ENCODE measurements at places on chromosomes 4 and X.

- DNase-seq = peak; percentile 16
These were observed 53.3 kb upstream of the LAS1L start for GRCh38 chrX:65587616-65588526.

GRCh38 chrX:16039834-16040233 is 83.5 kb upstream of the GRPR start:
- DNase-seq = no peak

GRCh38 chr4:57231781-57232180 is 121.6 kb upstream of the IGFBP7 start:
- DNase-seq = no peak

GRCh38 chrX:50579955-50580354 is 109.3 kb upstream of the DGKK start:
- peak; percentile 11 for DNase-seq

- DNase-seq = no peak
These were observed 319.6 kb downstream of the PPP3CA start for GRCh38 chr4:101027721-101028120.

GRCh38 chr4:173119818-173120217 is 48.8 kb upstream of the GALNT7 start:
- DNase-seq = no peak

GRCh38 chr4:88062843-88063242 is 55.4 kb downstream of the PKD2 start:
- no peak for DNase-seq

GRCh38 chr4:172842779-172843178 is 325.8 kb upstream of the GALNT7 start:
- DNase-seq = no peak

DNA sequence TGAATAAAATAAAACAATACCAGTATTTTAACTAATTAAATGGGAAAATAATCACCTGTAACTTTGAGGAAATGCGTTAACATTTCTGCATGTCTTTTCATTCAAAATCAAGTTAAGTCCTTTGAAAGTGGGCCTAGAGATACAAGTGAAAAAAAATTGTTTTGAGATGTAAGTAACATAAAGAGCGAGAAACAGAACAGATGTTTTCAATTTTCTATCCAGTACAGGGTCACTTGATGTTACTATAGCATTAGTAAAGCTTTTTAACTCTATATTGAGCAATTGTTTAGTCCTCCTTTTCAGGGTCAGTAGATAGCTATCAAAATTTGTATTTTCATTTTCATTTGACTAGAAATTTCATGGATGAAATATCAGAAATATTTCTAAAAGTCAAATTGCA is 761.4 kb downstream of the CCSER1 start:
- DNase-seq = no peak

- DNase-seq = no peak
These were observed 68.6 kb upstream of the QRFPR start for GRCh38 chr4:121449416-121449815.

GRCh38 chr4:180994722-180995121 is 1248.5 kb upstream of the TENM3 start:
- no peak for DNase-seq

DNA sequence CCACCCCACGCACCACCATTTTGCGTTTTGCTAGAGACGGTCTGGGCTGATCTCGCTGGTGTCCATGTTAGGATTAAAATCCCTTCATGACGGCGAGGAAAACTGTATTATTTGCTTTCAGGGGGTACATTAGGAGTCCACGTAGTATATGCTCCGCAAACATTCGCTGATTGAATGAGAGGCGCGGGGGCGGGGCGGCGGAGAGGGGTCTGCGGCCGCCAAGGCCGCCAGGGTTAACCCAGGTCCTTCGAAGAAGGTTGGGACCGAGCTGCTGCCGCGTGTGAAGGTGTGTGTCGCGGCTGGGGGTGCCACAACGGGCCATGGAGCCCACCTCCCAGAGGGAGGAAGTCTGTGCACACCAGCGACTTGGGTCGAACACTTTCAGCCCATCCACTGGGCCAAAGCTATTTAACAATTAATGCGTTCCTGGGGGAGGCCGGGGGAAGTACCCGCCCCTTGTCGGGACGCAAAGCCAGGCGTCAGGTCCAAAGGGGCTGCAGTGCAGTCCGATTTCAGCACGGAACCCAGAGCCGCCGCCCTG is 6.4 kb upstream of the PITX2 start:
- DNase-seq = no peak

GRCh38 chr4:75107755-75108612 is 175.1 kb downstream of the PARM1 start:
- no peak for DNase-seq

GRCh38 chr4:930028-930551 is 2.0 kb downstream of the GAK start:
- DNase-seq = no peak

- no peak for DNase-seq
These were observed 32.0 kb upstream of the FHL1 start for GRCh38 chrX:136115126-136115903.

- no peak for DNase-seq
These were observed 2365.5 kb downstream of the PCDH7 start for GRCh38 chr4:33085709-33086108.

- no peak for DNase-seq
These were observed 105.5 kb upstream of the OTUD4 start for GRCh38 chr4:145285928-145286327.

- DNase-seq = no peak
These were observed 100.1 kb downstream of the PPARGC1A start for GRCh38 chr4:23789762-23790161.

GRCh38 chr4:4749137-4749536 is 110.3 kb upstream of the MSX1 start:
- no peak for DNase-seq

DNA sequence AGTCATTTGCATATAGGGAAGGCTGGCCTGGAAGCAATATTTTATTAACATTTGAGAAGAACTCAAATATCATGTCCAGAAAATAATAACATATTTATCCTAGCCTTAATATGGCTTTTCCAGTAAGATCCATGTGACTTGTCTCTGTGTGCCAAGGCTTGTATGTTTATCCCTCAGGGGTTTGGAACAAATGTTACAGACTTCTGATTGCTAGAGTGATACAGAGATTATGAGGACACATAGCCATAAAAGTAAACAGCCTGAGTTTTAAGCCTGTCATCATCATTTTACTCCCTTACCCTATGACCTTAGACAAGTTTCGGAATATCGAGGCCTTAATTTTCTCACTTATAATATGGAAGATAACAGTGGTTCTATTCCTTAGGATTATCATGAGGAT is 338.1 kb downstream of the GPAT3 start:
- DNase-seq = no peak

DNA sequence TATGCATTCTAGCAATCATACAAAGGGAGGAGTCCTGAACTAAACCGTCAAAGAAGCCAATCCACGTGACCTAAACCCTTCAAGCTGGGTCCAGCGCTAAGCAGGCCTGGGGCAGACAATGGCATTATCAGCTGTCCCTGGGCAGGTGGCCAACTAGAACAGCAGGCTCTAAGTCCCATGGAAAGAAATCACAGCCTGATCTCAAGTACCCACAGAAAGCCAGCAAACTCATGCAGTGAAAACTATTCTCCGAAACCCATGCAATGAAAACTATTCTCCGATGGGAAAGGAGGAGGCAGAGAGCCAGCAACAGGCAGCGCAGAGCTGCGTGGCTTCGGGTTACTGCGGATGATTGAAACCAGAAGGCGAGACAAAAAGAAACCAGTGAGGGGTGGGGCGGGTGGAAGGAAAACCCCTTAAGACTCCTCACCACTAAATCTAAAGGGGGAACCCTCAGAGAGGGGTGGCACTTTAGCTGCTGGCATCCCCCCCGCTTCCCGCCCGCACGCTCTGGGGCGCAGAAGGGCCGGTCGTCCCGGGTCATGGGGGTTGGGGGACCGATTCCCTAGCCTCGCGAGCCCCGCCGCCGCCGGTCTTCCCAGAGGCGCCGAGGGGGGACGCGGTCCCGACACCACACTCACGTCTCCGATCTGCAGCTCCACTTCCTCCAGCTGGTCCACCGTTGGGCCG is 567 bp downstream of the C4orf46 start:
- DNase-seq = peak; percentile 55

All from AG04450 (cell line).